IMR-90 (cell line): ENCODE measurements at places on chromosomes 3 and 15. TPM values are rescaled to one million over a fixed set of nuclear protein-coding genes. Genes with fewer than 3 reads are reported as not detected.
A peak's percentile ranks its signal among the peaks of the same experiment; 100 is the strongest.

Gene NEK11
- total RNA-seq, result 1.6 and 1.9 TPM in 2 replicates

Gene HACL1
- total RNA-seq, result 28.1 and 31.4 TPM in 2 replicates

GRCh38 chr3:173599673-173600072 lies 202.1 kb downstream of the NLGN1 start:
- peak; percentile 17 for DNase-seq

GRCh38 chr3:50028346-50028745 lies 60.4 kb upstream of the RBM5 start:
- DNase-seq, result peak; percentile 66

Gene PRR20G
- not detected in 2 replicates for total RNA-seq

DNA sequence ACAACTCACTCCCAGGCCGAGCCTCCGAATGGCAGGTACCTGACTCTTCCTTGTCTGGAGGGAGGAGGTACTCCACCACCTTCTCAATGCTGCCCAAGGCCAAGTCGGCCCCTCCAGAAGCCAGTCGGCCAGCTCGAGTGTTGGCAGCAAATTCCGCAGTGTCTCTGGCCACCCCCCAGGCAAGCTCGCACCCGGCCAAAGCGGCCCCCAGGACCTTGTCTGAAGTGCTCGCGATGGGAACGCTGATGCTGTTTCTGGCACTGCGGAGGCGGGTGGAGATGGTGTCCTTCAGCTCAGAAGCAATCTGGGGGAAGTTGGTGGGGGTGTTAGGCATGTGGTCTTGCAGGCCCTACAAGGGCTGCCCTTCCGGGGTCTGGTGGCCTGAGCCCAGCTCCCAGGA lies 9.2 kb downstream of the PLIN1 start:
- DNase-seq, result no peak

Gene NOX5
- total RNA-seq, result under 0.01 TPM in 1 of 2 replicates, not detected in the other

DNA sequence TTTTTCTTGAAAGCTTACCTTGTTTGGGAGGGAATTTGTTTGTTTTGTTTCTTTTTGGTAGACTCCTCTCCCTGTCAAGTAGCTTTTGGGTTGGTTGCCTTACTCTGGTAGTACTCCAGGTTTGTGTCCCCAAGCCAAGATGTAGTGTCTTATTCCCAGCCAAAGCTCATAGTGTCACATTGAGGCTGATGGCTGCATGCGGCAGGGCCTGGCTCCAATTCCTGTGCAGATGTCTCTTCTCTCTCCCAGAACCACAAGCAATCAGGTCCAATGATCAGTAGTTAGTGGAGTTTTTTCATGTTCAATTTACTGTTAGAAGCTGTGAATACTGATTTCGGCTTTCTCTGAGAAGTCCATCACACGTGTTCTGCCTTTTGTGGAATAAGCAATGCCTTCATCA lies 221.1 kb upstream of the THBS1 start:
- DNase-seq, result no peak

DNA sequence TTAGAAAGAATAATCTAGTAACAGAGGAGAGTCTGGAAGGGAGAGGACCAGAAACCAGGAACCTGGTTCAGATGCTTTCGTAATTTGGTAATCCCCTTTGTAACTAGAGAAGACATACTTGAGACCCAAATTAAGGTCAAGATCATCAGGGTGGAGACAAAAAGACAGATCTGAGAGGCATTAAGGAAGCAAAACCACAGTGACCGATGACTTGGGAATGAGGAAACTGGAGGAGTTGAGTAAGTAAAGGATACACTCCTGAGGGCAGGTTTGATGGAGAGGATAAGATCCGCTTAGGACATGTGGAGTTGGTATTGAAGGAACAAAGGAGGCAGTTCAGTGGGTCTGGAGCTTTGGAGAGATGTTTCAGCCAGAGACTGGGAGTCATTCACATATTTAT lies 23.6 kb upstream of the BCL2A1 start:
- DNase-seq, result peak; percentile 59

- no peak for DNase-seq
Observed at GRCh38 chr3:1394188-1394587, 301.4 kb downstream of the CNTN6 start.

DNA sequence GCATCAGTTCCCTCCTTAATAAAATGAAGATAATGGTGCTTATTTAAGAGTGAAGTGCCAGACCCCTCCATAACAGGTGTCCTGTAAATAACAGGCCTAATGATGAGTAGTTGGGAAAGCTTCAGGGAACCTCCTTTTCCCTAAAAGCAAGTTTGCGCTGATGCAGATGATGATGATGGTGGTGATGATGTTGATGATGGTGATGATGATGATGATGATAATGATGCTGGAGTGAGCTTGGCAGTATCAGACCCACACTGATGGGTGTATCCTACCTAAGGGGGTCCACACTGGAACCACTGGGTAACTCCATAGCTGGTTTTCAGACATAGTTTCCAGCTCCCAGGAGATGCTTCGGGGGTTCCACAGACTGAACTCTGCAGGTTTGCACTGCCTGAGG lies 24.4 kb downstream of the MTMR14 start:
- no peak for DNase-seq

- DNase-seq, result no peak
Observed at GRCh38 chr3:75089841-75090240, 475.4 kb upstream of the CNTN3 start.

GRCh38 chr3:64082961-64083541 lies 59.8 kb upstream of the PSMD6 start:
- DNase-seq, result no peak

DNA sequence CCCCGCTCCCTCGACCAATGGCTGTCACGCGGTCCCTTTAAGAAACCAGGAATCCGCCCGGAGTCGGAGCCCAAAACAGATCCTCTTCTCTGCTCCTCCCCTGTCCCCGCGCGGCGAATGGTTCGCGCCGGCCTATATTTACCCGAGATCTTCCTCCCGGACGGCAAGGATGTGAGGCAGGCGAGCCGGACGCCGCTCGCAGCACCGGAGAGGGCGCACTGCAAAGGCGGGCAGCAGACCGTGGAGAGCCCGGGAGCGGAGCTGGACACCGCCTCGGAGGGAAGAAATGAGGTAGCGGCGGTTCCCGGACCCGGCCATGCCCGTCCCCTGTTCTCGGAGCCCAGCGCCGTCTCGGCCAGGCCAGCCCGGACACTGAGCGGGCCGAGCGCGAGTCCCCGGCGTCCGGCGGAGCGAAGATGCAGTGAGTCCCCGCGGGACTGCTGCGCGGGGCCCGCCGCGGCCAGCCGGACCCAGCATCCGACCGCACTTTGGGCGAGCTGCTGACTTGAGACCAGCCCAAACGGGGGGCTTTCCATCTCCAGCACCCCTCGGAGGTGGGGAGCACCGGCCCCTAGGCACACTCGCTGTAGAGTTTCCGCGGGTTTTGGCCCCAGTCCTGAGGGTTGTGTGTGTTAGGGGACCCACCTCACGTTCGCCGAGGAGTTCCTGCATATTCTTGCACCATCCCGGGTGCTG lies at the start of gene FAM43A:
FAM43A (plus strand) TSS at position 166 of the 696 bp plus-strand sequence. CDS start 944 bp downstream, outside the sequence.
- peak; percentile 95 for DNase-seq

Gene DAZL
- total RNA-seq, result not detected in 2 replicates

- no peak for DNase-seq
Observed at GRCh38 chr3:194064380-194065332, 71.3 kb upstream of the HES1 start.

DNA sequence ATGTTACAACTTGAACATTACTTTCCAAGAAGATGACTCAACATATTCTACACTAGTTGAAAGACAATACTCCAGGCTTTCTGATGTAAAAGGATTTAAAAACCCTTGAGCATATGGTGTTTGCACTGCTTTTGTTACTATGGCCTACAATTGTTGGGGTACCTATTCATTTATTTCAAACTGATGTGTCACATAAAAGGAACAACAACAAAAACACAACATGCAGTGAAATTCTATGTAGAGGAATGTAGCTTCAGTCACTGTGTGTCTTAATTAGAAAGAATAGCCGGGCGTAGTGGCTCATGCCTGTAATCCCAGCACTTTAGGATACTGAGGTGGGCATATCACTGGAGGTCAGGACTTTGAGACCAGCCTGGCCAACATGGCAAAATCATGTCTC lies 1.6 kb downstream of the SPATA16 start:
- no peak for DNase-seq

- no peak for DNase-seq
Observed at GRCh38 chr3:153897025-153897723, 224.0 kb upstream of the ARHGEF26 start.

DNA sequence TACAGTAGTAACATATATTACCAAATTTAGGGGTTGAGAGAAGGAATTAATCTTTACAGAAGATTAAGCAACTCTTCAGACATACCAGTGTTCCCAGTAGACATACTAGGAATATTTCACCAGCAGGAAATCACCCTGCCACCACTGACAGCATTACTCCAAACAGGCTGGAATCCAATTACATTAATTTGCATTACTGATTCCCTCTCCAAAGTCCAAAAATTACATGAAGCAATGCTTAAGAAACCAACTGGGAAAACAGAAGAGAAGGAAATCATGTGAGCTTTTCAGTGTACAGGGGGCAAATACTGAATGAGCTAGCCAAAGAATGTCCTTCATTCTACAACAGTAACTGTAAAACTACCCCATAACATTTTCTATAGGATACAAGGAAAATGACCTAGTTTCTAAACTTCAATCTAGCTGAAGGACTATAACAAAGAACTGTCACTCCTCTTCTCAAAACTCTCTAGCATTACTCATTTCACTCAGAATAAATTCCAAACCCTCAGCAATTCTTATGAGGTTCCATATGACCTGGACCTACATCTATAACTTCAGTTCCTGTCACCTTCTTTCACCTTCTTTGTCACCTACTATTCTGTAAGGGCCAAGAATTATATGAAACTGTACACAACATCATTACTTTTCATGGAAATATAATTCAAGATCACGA lies 72.7 kb downstream of the INO80 start:
- peak; percentile 67 for DNase-seq

DNA sequence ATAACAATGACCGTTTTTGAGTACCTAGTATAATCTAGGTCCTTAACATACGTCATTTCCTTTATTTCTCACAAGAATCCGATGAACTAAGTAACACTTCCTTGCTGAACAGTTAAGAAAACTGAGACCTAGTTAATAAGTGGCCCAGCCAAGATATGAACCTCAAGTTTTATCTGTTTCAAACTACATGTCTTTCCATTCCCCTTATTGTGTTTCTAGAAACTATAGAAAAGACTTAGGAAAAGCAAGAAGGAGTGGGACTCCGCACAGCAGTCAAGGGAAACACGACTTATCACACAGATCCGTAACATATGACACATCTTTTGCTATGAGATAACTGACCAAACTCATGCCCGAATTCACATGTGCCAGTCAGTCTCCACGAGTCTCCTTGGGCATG lies 221.2 kb upstream of the ADAMTS9 start:
- no peak for DNase-seq

GRCh38 chr15:41805711-41806110 lies 22.2 kb upstream of the JMJD7 start:
- no peak for DNase-seq

GRCh38 chr3:42369304-42369703 lies 41.1 kb downstream of the LYZL4 start:
- no peak for DNase-seq

- DNase-seq, result no peak
Observed at GRCh38 chr3:131898346-131898745, 136.5 kb downstream of the CPNE4 start.

DNA sequence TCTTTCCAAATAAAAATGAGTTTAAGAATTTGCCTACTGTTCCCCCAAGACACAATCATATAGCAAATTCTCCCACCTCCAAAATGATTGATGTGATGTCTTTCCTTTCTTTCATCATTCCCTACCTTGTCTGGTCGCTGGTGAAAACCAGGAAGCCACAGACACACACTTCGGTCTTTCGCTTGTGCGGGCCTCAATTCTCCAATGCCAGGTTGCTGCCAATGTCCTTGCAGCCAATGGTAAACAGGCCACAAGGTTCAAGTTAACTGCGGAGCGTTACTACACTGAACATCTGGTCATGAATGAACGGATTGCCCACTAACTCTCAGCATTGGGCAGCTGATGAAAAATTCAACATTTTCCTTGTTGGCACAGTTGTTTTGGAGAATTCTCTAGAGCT lies 192.2 kb downstream of the FOXP1 start:
- no peak for DNase-seq

DNA sequence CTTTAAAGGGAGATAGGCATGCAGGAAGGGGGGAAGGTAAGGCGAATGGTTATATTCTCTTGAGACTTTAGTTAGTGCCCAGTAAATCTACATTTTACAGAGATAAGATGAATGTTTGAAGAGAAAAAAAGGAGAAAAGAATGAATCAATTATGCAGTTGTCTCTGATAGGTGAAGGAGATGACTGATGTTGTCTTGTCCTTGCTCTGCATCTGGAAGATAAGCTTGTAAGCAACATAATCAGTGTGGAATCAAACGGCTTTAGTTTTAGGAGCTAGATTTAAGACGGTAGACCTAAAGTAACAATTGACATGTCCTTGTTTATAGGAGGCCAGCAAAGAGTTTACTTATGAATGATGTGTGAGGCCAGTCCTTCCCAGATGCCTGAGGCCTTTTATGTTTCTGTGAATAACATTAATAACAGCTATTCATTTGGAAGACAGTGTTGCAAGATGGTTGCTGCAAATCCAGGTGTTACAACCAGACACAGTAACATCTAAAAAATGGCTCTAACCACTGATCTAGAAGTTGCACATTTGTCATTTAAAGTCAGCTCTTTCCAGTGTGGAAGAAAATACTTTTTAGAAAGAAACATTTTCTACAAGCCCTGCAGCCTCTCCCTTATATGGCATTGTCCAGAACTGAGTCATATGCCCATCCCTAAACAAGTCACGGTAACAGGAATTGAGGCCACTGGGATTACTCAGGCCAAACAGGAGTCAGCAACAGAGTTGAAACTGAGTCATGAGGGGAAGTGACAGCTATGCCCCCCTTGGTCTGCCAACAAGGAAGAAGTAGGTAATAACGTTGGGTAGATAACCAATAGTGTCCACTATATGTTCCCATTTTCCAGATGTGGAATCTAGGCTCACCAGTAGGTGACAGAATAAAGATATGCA lies 77.5 kb upstream of the FBN1 start:
- DNase-seq, result peak; percentile 94

- no peak for DNase-seq
Observed at GRCh38 chr3:172844428-172844827, 93.9 kb downstream of the ECT2 start.

DNA sequence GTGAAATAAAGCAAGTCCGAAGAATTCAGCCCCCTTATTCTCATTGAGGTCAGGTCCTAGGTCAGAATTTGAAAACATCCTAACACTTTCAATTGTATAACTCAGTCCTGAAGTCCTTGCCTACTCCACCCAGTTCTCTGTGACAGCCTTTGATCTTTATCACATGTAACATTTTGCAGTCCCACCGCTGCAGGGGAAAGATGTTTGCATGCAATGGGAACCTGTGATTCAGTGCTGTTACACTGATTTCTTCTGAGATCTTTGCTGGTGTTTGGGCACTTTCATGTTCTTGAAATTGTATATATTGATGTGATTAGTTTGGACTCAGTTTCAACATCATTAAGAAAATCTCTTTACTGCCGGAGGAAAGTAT lies 18.0 kb upstream of the SECISBP2L start:
- DNase-seq, result no peak
